ENCODE measurements at places on chromosomes 16 and 17.

- DNase-seq, result no peak
Measured at GRCh38 chr17:50621574-50622031, 13.1 kb upstream of the ABCC3 start.

DNA sequence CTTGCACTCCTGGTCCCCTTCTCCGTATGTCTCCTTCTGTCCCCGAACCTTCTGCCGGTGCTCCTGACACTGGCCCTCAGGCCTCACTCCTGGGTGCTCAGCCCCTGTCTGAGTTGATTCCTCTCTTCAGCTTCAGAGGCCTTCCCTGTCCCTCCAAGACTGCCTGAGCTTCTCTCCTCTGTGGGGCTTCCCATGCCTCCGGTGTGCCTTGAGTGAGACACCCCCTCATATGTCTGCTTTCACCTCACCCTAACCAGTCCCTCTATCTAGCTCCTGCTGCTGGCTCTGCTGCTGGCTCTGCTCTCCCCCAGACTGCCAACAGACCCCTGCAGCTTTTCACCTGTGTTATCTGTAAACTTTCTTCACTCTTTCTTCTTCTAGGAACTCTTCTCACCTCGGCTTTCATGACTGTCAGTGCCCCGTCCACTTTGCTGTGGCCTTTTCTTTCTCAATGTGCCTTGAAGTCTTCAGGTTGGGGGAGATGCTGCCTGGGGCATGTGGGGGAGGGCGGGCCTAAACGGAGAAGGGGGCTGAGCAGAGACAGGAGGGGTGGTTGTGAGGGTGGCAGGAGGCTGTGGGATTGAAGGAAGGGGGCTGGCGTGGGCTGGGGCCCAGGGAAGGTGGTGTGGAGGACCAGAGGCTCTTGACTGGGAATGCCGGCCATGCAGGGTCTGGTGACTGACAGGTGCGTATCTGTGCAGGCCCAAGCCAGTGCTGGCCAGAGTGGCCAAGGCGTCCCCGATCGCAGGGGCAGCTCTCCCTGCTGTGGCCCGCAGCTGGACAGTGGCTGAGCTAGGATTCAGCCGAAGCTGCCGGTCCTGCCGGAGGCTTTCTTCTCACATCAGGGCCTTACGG is 81.3 kb downstream of the METRNL start:
- no peak for DNase-seq

DNA sequence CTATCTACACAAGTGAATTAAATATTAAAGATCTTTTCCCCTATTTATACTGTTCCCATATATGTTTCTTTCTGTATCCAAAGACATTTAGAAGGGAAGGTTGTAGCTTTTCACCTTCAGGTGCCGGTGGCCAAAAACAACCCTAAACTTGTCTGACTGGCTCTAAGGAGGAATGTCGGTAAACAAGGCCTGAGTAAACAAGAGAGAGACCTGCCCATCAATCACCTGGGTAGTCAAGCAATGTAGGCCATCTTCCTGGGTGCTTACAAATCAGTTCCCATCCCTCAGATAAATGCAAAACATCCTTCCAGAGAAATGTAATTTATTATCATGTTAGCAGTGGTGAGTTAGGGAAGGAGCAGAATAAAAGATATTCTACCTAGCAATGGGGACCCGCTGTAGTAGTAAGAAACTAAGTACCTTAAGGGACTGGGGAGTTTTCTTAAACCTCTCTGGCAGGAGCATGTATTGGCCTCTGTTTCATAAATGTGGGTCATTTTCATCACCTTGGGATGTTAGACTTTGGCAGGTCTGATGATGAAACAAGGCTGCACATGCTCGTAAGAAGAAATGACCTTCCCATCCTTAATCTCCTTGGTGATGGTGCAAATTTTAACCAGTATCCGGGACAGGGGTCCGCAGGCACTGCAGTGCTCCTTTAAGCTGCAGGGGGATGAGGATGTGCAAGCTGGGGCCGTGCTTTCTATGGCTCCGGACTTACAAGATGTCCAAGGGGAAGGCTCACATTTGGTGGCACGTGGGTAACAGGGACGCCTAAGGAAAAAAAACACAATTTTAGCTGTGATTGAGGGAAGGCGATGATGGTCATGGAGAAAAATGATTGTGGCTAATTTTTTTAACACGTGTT is 8.4 kb downstream of the KRT39 start:
- DNase-seq, result no peak

GRCh38 chr16:58533751-58534470 is 18.6 kb downstream of the SETD6 start:
- no peak for DNase-seq

- DNase-seq, result no peak
Measured at GRCh38 chr16:78570399-78571141, 471.1 kb downstream of the WWOX start.

DNA sequence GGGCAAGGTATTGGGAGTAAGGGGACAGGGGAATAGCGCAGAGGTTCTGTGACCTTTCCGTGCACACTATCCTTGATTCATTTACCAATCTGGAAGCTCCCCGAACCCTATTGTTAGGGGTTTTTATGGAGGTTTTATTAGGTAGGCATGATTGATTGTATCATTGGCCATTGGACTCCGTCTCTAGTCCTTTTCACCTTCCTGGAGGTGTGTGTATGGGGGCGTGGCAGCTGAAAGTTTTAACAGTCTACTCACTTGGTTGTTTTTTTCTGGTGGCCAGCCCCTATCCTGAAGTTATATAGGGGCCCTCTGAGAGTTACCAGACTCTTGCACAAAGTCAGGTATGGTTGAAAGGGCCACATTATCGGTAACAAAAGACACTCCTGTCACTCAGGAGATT is 23.0 kb downstream of the MAP2K4 start:
- DNase-seq, result no peak

- DNase-seq, result no peak
Measured at GRCh38 chr16:53732296-53732929, 28.5 kb downstream of the FTO start.
